ENCODE measurements at places on chromosomes 7 and 10.

DNA sequence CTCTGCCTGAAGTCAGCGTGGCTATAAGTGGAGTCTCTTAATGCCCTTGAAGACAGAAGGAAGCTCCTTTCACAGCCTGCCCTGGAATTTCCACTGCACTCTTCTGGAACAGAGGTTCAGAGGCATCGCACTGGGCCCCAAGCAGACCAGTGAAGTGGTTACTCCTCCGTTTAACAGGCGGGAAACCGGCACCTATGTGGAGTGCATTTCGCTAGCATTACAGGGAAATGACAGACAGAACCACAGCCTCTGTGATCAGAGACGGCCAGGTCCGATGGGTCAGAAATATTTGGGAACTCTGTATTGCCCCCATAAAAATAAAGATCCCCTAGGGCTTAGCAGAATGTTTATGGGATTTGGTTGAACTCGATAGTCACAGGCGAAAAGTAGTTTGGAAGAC, 406.9 kb upstream of the PRKCQ start:
- no peak for DNase-seq

DNA sequence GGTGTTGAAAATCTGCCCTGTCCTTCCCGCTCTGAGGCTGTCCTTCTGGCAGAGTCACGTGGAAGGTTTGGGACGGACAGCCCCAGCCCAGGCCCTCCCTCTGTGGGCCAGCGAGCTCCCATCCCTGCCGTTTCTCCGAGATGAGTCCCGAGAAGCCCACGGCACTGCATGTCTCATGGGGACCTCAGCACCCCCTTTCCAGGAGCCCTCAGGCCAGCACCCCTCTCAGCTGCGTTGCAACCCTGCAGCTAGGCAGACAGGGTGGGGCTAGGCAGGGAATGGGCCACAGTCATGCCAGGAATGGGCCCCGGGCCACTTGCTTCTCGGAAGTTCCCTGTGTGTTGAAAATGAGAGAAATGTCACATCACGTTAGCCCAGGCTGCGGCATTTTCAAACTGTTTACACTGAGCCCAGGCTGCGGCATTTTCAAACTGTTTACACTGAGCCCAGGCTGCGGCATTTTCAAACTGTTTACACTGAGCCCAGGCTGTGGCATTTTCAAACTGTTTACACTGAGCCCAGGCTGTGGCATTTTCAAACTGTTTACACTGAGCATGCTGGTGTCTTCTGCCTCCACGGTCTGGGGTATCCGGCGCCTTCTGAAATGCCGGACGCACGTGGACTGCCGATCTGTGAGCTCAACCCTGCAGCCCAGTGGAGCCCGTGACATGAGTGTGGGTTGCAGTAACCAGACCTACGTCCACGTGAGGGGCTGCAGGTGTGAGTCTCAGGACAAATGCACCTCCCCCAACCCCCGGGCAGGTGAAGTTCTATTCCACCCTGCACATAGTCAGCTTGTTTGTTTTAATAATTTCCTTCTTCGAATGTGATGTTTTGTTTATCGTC, 42.6 kb downstream of the FAM20C start:
- no peak for DNase-seq

- no peak for DNase-seq
Measured at GRCh38 chr10:63573068-63573697, 52.0 kb downstream of the REEP3 start.

- no peak for DNase-seq
Measured at GRCh38 chr10:114418109-114418508, 13.8 kb upstream of the AFAP1L2 start.

DNA sequence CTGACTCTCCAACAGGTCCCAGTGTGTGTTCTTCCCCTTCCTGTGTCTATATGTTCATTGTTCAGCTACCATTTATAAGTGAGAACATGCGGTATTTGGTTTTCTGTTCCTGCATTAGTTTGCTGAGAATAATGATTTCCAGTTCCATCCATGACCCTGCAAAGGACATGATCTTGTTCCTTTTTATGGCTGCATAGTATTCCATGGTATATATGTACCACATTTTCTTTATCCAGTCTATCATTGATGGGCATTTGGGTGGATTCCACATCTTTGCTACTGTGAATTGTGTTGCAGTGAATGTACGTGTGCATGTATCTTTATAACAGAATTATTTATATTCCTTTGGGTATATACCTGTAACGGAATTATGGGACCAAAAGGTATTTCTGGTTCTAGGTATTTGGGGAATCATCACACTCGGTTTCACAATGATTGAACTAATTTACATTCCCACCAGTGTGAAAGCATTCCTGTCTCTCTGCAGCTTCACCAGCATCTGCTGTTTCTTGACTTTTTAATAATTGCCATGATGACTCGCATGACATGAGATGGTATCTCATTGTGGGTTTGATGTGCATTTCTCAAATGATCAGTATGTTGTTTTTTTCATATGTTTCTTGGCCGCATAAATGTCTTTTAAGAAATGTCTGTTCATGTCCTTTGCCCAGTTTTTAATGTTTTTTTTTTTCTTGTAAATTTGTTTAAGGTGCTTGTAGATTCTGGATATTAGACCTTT, 60.2 kb downstream of the LSMEM1 start:
- DNase-seq = no peak

DNA sequence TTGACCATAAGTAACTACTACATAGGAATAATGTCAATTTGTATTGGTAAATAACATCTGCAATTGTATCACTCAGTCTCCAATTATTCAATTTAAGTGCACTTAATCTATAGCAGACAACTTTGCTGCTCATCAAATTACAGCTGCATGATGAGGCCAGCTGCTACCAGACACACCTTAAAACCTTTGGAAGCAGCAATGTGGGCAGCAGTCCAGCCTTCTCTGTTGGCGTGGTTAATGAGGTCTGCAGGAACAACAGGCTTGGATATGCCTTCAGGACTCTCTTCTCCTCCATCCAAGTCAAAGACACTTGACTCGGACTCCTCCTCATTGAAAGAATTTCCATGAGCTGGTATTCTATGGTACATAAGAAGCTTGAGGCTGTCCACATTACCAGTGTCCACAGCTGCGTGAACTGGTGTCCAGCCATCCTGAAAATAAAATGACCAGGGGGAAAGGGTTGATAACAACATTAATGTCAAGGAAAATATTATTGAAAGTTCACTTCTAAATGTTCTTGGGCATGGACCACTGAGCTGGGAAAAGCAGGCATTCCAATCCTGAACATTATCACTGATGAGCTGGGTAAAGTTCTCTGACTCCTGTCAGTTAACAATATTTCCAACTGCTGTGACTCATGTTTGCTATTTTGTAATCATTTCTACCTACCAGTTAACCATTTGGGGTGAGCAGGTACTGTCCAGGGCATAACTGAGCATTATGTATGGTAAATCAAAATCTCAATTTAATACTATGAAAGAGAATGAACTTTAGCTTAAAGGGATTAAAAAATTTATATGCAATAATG, 95.7 kb downstream of the CTTNBP2 start:
- no peak for DNase-seq

DNA sequence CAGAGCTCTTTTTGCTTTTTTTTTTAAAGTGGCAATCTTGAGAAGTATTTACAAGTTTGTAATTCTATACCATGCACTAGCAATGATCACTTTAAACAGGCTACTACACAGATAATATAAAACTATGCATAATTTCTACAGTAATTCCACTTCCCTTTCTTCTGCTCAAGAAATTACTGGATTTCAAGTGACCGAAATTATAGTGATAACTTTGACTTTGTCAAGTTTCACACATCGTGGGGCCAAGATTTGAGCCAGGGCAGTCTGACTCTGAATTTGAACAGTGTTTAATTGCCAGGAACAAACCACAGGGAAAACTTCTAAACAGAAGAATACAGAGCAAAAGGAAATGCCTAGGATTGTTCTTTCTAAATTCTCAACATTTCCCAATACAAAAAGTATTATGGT, 288.3 kb upstream of the MKLN1 start:
- DNase-seq = no peak

DNA sequence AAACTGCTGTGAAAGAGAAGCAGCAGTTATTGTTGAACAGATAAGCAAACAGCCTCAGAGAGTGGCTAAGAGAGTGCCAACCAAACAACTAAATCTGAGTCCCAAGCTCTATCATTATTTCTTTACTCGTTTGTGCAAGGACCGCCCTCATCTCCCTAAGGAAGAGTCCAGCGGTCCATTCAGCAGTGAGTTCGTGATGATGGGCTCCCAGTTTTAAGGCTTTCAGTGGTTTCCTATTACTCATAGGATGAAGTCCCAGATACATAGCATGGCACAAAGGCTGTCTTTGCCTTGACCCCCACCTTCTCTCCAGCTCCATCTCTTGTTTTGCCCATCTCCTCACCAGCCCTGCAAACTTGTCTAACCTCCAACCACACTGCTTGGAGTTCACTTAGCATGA, 24.3 kb upstream of the PDE1C start:
- DNase-seq = no peak

GRCh38 chr7:26060733-26061677, 91.0 kb upstream of the NFE2L3 start:
- no peak for DNase-seq

- no peak for DNase-seq
Measured at GRCh38 chr7:150848111-150848510, 4.2 kb upstream of the AOC1 start.

GRCh38 chr10:122504610-122504950, 43.2 kb downstream of the HTRA1 start:
- no peak for DNase-seq

DNA sequence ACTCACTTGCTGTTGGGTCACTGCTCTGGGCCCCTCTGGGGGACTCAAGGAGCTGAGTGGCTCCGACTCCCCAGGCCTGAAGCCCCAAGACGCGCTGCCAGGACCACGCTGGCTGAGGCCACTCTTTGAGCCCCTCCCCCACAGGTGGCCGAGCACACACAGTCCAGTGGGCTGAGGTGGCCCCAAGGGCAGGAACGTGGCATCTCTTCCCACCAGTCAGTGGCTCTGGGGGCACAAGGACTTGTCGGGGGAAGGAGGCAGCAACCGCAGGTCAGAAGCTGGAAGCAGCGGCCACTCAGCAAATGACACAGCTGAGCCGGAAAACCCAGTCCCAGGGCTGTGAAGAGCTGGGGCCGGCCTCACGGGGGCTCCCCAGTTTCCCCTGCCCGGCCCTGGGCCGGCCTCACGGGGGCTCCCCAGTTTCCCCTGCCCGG, 24.1 kb downstream of the GRIFIN start:
- DNase-seq = peak; percentile 11

GRCh38 chr7:29839302-29839701, 33.0 kb downstream of the WIPF3 start:
- DNase-seq = no peak

DNA sequence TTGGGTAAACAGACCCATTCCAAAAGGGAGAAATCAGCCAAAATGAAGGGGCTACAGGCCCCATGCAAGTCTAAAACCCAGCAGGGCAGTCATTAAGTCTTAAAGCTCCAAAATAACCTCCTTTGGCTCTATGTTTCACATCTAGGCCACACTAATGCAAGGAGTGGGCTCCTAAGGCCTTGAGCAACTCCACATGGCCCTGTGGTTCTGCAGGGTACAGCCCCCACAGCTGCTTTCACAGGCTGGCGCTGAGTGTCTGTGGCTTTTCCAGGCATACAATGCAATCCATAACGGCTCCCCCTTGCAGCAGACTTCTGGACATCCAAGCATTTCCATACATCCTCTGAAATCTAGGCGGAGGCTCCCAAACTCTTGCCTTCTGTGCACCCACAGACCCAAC, 9.0 kb downstream of the TMEM243 start:
- DNase-seq = no peak

- no peak for DNase-seq
Measured at GRCh38 chr10:52066383-52066782, 247.7 kb upstream of the DKK1 start.

DNA sequence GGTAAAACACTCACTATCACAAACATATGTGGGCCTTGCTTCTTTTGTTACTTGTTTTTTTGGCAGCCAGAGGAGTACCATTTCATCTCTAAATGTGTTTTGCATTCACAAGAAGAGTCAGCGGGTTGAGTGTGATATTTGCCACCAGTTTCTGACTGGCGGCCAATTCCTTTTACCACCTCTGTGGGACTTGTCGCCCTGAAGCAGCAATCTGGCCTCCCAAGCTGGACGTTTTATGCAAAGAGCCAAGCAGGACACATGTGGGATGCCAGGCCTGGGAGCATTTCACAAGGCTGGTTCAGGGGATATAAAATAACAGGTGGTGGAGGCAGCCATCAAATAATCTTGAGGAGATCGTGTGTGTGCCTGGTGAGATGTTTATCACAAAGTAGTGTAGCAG, 61.8 kb upstream of the TRIL start:
- no peak for DNase-seq

DNA sequence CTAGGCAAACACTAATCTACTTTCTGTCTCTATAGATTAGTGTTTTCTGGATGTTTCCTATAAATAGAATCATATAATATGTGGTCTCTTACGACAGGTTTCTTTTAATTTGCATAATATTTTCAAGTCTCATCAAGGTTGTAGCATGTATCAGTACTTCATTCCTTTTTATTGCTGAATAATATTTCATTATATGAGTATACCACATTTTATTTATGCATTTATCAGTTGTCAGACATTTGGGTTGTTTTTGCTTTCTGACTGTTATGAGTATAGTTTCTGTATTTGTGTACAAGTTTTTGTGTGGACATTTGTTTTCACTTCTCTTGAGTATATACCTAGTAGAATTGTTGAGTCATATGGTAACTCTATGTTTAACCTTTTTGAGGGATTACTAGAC, 48.2 kb downstream of the SHOC2 start:
- DNase-seq = no peak

- no peak for DNase-seq
Measured at GRCh38 chr7:73774923-73775322, 4.9 kb upstream of the CLDN3 start.

DNA sequence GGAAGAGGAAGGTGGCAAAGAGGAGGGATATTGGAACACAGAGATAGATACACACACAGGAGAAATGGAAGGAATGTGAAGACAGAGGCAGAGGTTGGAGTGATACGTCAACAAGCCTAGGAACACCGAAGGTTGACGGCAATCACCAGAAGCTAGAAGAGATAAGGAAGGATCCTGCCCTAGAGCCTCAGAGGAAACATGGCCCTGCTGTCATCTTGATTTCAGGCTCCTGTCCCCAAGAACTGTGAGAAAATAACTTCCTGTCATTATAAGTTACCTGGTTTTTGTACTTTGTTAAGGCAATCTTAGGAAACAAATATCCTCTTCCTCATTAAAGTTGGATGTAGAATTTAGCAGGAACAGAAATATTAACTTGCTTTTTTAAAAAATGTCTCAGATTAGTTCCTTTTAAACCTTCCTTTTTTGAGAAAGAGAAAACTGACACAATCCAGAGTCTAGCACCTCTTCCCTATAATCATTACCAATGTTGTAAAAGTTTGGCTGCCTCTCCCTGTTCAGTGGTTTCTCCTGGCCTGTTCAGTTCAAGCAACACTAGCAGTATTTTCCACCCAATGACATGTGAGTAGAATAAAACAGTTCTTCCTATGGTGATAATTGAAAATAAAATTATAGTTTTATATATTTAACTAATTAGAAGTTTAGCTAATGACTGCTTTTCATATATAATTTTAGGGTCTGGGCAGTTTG, 28.8 kb upstream of the GNAI1 start:
- no peak for DNase-seq

GRCh38 chr7:130741331-130741995, 7.5 kb upstream of the KLF14 start:
- no peak for DNase-seq
